ENCODE measurements at places on chromosomes 2 and 18. TPM values are rescaled to one million over a fixed set of nuclear protein-coding genes. Genes with fewer than 3 reads are reported as not detected.
A peak's percentile ranks its signal among the peaks of the same experiment; 100 is the strongest.

GRCh38 chr2:26298286-26298637, 47.7 kb upstream of the SELENOI start:
- peak overlapping the region; percentile 39 for H3K4me3 ChIP-seq
- H3K27ac ChIP-seq = peak overlapping the region; percentile 88
- H3K4me1 ChIP-seq = no peaks in the 10 kb centered on the region
- no peaks in the 10 kb centered on the region for H3K36me3 ChIP-seq
- H3K27me3 ChIP-seq = no peaks in the 10 kb centered on the region

DNA sequence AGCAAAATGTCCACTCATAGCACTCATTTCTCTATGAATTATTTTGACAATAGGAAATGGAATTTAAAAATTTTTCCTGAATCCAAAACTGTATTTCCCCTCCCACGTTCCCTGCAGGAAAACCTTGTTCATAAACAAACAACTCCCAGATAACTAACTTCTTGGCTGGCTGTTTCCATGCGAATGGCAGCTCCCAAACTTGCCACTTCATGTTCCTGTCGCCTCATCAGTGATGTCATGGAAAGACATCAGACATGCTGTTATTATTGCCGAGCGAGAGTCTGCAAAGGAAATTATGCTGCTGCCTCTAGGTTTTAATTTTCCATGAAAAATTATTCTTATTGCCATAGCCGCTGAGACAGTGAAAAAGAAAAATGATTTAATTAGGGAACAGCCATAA, 117.0 kb upstream of the RIOK3 start:
- no peaks in the 10 kb centered on the region for H3K27me3 ChIP-seq
- no peak for DNase-seq
- no peaks in the 10 kb centered on the region for H3K36me3 ChIP-seq
- H3K27ac ChIP-seq = no peak overlapping the region
- no peak overlapping the region for H3K4me3 ChIP-seq

DNA sequence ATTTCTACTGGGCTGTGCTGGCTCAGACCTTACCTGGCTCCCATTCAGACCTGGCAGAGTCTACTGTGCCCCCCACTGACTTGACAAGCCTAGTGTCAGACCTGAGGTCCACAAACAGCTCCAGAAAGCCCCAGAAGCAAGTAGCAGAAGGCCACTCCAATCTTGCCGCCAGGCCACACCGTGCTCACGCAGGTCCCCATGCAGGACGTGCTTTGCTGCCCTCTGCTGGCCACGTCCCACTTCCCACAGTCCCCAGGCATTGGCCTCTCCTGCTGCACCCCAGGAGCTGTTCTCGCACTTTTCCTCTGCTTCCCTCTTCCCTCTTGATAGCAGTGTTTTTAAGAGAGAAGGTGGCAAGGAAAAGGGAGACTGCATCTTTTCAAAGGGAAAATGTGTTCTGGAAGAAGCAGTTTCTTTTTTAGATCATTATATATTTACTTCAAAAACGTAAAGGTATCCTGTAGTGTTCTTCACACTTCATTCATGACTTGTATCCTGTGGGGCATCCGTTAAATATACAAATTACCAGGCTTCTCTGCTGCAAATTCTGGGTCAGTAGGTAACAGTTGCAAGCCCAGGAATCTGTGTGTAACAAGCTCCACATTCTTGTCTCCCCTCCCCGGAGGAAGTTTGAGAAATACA, 81.4 kb upstream of the PAPOLG start:
- H3K27ac ChIP-seq = no peak overlapping the region
- no peak overlapping the region for H3K4me3 ChIP-seq
- peak; percentile 87 for DNase-seq
- no peaks in the 10 kb centered on the region for H3K36me3 ChIP-seq
- H3K4me1 ChIP-seq = no peaks in the 10 kb centered on the region

DNA sequence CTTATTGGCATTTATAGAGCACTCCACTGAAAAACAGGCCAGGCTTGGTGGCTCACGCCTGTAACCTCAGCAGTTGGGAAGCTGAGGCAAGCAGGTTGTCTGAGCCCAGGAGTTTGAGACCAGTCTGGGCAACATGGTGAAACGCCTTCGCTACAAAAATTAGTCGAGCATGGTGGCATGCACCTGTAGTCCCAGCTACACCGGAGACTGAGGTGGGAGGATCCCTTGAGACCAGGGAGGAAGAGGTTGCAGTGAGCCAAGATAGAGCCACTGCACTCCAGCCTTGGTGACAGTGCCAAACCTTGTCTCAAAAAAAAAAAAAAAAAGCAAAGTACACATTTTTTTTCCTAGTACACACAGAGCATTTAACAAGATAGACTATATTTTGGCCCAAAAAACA, 96.1 kb downstream of the TGIF1 start:
- no peaks in the 10 kb centered on the region for H3K27me3 ChIP-seq
- no peaks in the 10 kb centered on the region for H3K4me1 ChIP-seq
- DNase-seq = no peak
- H3K4me3 ChIP-seq = no peak overlapping the region
- no peaks in the 10 kb centered on the region for H3K36me3 ChIP-seq
- no peak overlapping the region for H3K27ac ChIP-seq

DNA sequence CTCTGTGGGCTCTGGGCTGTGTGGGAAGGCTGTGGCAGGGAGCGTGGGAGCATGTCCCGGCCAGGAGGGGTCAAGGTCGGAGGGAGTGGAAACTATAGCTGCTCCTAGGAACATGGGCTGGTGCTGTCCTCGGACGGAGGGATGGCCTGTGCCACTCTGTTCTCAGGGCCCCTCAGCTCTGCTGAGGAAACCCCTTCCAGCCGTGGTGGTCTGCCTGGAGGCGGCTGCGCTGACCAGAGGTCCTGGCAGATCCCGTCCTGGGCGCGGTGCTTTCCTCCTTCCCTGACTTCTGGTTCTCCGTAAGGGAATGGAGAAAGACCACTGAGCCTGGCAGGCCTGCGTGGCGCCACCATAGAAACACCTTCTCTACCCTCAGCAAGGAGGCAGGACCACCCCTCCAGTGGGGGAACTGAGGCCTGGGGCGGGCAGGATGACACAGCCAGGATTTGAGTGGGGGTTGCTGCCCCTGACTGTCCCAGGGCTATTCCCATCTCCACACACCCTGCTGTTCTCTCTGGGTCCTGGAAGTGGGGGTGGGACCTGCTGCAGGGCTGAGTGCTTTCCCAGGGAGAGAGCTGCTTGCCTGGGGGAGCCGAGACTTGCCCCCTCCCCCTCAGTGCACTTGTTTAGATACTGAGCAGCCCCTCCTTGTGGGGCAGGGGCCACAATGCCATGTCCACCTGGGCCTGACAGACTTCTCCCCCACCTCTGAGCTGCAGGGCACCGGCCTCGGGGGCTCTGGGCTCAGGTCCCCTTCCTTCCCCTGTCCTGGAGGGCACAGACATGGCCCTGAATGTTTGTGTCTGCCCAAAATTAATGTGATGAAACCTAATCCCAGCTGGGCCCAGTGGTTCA, 301.0 kb upstream of the HS6ST1 start:
- no peaks in the 10 kb centered on the region for H3K4me1 ChIP-seq
- no peak overlapping the region for H3K27ac ChIP-seq
- H3K27me3 ChIP-seq = no peaks in the 10 kb centered on the region
- no peak for DNase-seq
- H3K36me3 ChIP-seq = no peaks in the 10 kb centered on the region

DNA sequence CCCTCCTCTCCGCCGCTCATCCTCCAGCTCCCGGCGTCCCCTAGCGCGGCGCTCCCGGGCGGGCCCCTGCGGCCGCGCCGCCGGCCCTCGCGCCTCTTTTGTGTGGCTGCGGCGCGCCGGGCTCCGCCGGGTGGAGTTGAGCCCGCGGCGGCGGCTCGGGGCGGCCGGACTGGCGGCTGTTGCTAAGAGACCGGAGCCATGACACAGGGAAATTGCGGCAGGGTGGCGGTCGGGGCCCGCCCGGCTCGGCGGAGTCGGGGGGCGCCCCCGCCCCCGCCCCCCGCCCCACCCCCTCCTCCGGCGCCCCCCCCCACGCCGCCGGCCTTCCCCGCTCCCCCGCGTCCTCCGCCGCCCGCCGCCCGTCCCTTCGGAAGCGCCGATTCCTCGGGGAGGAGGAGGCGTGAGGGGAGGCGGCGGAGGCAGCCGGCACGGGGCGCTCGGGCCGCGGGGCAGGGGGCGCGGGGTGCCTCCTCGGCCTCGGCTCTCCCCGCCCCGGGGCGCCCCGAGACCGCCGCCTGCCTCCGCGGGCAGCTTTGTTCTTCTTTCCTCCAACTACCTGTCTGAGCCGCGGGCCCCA, at the start of gene TMEM200C:
Gene TMEM200C (minus strand): TSS at position 224 of the 577 bp plus-strand sequence. CDS start 3,459 bp downstream, outside the sequence.
- peak within 1 kb of the TSS; percentile 65 for H3K27ac ChIP-seq
- H3K4me3 ChIP-seq = peak within 1 kb of the TSS; percentile 39
- peaks cover 28% of the 10 kb centered on the region for H3K4me1 ChIP-seq
- H3K27me3 ChIP-seq = peaks cover 41% of the 10 kb centered on the region
- no peaks in the 10 kb centered on the region for H3K36me3 ChIP-seq

DNA sequence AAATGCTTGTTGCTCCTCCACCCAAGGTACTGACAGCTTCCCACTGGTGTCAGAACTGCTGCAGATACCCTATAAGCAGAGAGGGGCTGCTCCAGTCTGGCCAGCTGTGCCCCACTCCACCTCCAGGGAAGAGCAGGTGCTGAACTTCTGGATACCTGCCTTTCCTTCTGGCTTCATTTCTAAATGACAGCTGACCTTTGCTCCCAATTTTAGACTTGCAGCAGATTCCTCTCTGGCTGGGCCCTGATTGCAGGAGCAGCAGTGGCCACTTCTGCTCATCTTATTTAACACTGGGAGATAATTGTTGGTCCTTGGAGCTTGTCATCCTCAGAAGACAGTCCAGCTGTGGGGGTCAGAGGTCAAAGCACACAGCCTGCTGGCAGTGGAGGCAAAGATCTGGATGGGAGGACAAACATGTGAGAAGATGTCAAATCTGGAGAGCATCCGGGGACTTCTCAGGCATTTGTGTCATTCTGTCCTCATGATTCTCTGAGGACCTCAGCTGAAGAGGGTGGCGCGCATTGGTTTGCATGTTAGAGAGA, 38.9 kb downstream of the SETBP1 start:
- H3K27ac ChIP-seq = peak overlapping the region; percentile 32
- no peaks in the 10 kb centered on the region for H3K36me3 ChIP-seq
- no peak overlapping the region for H3K4me3 ChIP-seq
- DNase-seq = no peak
- H3K27me3 ChIP-seq = no peaks in the 10 kb centered on the region

DNA sequence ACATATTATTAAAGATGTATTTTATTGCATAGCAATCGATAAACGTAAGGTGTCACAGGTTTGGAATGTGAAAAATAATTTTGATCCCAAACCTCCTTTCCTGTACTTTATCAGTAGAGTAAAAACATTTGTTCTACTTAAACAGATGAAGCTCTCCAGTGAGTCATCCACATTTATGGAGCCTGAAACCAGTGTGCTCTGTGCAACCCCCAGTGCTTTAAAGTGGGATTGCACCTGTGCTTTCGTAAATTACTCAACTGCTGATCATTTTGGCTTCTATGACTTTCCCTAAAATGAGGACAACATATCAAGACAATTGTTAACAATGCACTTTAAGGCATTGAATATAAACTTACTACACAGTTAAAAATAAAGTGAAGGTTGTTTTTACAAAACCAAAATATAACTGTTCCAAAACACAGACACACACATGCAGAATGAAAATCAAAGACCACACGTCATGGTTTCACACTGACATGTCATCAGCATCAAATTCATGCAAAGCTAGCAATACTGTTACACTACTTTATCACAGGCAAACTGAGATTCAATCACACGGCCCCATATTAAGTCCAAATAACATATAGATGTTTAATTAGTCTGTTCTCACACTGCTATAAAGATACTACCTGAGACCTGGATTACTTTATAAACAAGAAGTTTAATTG, 9.7 kb downstream of the TMEM18 start:
- no peak for DNase-seq
- no peak overlapping the region for H3K4me3 ChIP-seq
- no peaks in the 10 kb centered on the region for H3K27me3 ChIP-seq
- H3K27ac ChIP-seq = no peak overlapping the region
- H3K4me1 ChIP-seq = peaks cover 5% of the 10 kb centered on the region

DNA sequence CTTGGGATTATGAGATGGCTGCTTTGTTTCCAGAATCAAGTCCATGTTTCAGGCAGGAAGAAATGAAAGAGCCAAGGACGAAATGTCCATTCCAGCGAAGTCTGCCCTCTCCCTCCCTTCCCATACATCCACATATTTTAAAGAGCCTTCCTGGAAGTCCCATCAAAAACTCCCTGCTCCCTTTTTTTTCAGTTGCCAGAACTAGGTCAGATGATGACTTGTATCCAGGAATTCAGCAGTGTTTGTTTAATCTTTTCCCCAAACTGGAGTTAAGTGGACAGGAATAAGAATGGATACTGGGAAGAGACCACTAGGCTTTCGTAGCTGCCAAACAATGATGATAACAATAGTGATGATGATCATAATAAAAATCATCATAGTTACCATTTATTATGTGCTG, 198.7 kb downstream of the MEIS1 start:
- H3K4me3 ChIP-seq = no peak overlapping the region
- H3K36me3 ChIP-seq = no peaks in the 10 kb centered on the region
- H3K4me1 ChIP-seq = no peaks in the 10 kb centered on the region
- no peak overlapping the region for H3K27ac ChIP-seq
- no peak for DNase-seq
- H3K27me3 ChIP-seq = no peaks in the 10 kb centered on the region

- H3K36me3 ChIP-seq = no peaks in the 10 kb centered on the region
- no peak overlapping the region for H3K4me3 ChIP-seq
- H3K27me3 ChIP-seq = no peaks in the 10 kb centered on the region
- no peaks in the 10 kb centered on the region for H3K4me1 ChIP-seq
- DNase-seq = no peak
Observed at GRCh38 chr2:79935771-79936657, 368.5 kb downstream of the LRRTM1 start.

DNA sequence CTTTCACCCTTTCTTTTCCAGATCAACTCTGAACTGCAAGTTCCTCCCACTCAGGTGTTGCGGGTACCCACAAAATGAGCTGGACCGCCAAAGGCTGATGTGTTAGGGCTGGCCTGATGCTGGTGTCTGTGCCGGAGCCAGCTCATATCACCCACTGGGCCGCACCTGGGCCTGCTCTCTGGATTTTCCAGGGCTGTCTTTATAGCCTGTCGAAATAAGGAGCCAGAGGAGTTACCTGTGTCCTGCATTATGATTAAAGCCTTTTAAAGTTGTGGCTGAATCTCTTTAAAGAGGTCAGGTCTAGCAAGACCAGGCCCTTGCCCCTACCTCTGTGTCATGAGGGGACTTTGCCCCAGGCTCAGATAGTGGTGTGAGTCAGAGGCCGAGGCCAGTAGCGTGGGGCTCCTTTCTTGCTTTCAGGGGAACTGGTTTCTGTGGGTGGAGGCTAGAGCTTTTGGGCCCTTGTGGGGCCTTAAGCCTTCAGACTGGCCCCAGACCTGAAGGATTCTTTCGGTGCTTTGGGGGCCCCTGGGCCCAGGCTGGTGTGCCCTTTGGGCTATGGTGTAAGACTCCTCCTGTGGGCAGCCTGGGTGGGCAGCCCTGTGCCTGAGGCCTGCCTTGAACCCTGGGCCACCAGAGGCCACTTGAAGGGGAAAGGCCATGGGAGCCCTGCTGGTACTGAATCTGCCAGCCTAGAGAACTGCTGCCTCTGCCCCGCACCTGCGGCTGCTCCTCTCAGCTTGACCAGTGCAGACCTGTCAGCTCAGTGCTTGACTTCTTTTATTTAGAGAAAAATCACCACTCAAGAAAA, 21.3 kb downstream of the OTOF start:
- H3K4me1 ChIP-seq = no peaks in the 10 kb centered on the region
- H3K36me3 ChIP-seq = no peaks in the 10 kb centered on the region
- no peak overlapping the region for H3K4me3 ChIP-seq
- peak; percentile 53 for DNase-seq

The CEP192 gene
- 19.8 TPM for total RNA-seq

The POTEI gene
- total RNA-seq = not detected

- H3K27ac ChIP-seq = no peak overlapping the region
- H3K4me3 ChIP-seq = no peak overlapping the region
- H3K36me3 ChIP-seq = no peaks in the 10 kb centered on the region
- no peaks in the 10 kb centered on the region for H3K27me3 ChIP-seq
- no peaks in the 10 kb centered on the region for H3K4me1 ChIP-seq
Observed at GRCh38 chr18:78859686-78860085, 119.9 kb upstream of the SALL3 start.
